Lung (tissue), 17 donors: ENCODE measurements at places on chromosomes 12 and 14. TPM values are rescaled to one million over a fixed set of nuclear protein-coding genes. Genes with fewer than 3 reads are reported as not detected.

DNA sequence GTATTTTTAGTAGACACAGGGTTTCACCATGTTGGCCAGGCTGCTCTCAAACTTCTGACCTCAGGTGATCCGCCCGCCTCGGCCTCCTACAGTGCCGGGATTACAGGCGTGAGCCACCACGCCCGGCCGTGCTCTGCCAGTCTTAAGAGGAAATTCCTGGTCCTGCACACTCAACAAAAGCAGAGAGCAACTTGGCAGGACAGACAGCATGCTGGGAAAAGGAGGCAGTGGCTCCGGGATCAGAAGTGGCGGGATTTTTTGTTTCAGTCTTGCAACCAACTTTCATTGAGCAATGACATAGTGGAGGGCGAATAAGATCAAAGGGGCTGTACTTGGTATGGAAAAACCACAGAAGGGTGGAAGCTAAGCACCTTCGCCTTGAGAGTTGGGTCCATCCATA lies 2.1 kb downstream of the CKAP4 start:
- H3K36me3 ChIP-seq: peaks cover 6% of the 10 kb centered on the region
- H3K4me1 ChIP-seq: peaks cover 32% of the 10 kb centered on the region
- no peak overlapping the region for H3K4me3 ChIP-seq
- peak overlapping the region; percentile 89 for H3K27ac ChIP-seq
- no peaks in the 10 kb centered on the region for H3K27me3 ChIP-seq
- DNase-seq: peak; percentile 43

The SLCO1B1 gene
- not detected for polyA plus RNA-seq

- H3K4me3 ChIP-seq: no peak overlapping the region
- H3K27me3 ChIP-seq: no peaks in the 10 kb centered on the region
- H3K36me3 ChIP-seq: no peaks in the 10 kb centered on the region
- no peak for DNase-seq
Measured at GRCh38 chr12:95809000-95809680, 18.6 kb upstream of the NTN4 start.

GRCh38 chr14:100292301-100292775 lies 13.9 kb downstream of the SLC25A29 start:
- no peak overlapping the region for H3K4me3 ChIP-seq
- peaks cover 19% of the 10 kb centered on the region for H3K36me3 ChIP-seq
- no peak for DNase-seq
- H3K4me1 ChIP-seq: peaks cover 5% of the 10 kb centered on the region
